ENCODE measurements at places on chromosomes 3 and 15.

GRCh38 chr3:59839283-59839682, 789.5 kb upstream of the CFAP20DC start:
- DNase-seq = no peak

DNA sequence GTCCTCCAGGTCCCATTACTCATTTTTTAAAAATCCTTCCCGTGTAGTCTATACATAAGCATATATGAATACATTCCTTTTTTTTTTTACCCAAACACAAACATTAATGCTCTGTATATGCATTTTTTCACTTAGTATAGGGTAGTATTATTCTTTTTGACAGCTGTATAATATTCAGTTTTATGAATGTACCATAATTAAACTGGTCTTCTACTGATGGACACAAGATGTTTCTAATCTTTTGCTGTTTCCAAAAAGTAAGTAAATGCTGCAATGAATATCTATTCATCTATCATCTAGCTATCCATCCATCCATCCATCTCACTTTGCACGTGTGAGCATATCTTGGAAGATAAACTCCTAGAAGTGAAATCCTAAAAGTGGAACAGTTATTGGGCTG, 110.8 kb downstream of the IGF2BP2 start:
- no peak for DNase-seq

- DNase-seq = no peak
Observed at GRCh38 chr15:94075349-94075748, 156.0 kb upstream of the MCTP2 start.

- no peak for DNase-seq
Observed at GRCh38 chr15:78691167-78691850, 50.3 kb upstream of the CHRNB4 start.

DNA sequence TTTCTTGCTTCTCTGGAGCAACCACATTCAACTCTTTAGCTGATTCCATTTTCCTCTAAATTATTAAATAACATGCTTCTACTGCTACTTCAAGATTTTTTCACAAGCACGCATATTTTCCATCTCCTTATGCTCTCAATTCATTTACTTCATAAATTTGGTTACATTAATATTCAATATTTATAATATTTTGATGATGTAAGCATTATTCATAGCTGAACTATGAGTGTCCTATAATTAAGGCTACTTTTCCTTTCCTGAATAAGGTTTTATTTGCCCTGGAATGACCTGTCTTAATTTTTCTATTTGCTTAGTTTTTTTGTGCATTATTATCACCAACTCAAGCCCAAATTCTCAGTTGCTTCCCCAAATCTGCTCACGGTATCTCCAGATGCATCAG, 109.4 kb upstream of the ADPGK start:
- DNase-seq = no peak

- DNase-seq = no peak
Observed at GRCh38 chr3:196963631-196963953, 5.0 kb downstream of the PIGZ start.

- DNase-seq = no peak
Observed at GRCh38 chr3:53173107-53173506, 12.1 kb downstream of the PRKCD start.

- no peak for DNase-seq
Observed at GRCh38 chr3:197174927-197175326, 123.5 kb downstream of the DLG1 start.

DNA sequence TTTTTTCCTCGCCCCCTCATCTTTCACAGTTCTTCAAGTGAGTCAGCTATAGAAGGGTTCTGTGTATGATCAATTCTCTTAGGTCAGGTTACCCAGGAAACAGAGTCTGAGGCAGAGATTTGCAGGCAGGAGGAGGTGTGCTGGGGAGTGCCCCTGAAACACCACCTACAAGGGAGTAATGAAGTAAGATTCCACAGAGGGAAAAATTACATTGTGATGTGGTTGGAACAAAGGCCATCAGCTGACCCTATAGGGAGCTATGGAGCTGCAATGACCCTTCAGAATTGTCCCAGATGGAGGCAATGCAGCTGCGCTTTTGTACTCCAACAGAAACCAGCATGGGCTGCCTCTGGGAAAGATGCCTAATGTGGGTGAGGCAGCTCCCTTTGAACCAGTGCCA, 142.2 kb upstream of the CNTN3 start:
- DNase-seq = no peak

DNA sequence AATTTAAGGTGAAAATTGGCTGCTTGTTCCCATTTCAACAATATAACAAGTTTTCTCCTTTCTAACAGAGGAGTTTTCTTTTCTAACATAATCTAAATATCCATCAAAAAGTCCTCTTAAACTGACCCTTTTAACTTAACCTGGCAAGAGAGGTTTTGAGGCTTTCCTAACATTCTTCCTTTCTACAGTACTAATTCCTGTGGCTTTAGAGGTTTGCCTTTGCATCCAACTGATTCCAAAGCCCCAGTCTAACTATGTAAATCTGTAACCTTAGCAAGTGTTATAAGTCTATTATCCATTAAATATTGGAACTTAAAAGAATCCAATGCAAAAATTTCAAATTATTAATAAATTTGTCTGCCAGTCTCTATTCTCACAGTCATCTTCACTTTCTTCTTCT, 134.1 kb downstream of the ISL2 start:
- DNase-seq = no peak

- no peak for DNase-seq
Observed at GRCh38 chr3:43647331-43648166, 25.7 kb upstream of the ANO10 start.

GRCh38 chr3:50324351-50325112, 2.0 kb upstream of the HYAL2 start:
- DNase-seq = peak; percentile 8

GRCh38 chr15:81888748-81889484, 156.9 kb downstream of the MEX3B start:
- DNase-seq = no peak
